ENCODE measurements at places on chromosomes 7 and 10.

GRCh38 chr7:46811529-46811928, 770.4 kb downstream of the TNS3 start:
- DNase-seq = no peak

- DNase-seq = no peak
Observed at GRCh38 chr7:158620839-158621441, 33.3 kb upstream of the PTPRN2 start.

GRCh38 chr7:327233-327931, 37.4 kb downstream of the FOXL3 start:
- no peak for DNase-seq

DNA sequence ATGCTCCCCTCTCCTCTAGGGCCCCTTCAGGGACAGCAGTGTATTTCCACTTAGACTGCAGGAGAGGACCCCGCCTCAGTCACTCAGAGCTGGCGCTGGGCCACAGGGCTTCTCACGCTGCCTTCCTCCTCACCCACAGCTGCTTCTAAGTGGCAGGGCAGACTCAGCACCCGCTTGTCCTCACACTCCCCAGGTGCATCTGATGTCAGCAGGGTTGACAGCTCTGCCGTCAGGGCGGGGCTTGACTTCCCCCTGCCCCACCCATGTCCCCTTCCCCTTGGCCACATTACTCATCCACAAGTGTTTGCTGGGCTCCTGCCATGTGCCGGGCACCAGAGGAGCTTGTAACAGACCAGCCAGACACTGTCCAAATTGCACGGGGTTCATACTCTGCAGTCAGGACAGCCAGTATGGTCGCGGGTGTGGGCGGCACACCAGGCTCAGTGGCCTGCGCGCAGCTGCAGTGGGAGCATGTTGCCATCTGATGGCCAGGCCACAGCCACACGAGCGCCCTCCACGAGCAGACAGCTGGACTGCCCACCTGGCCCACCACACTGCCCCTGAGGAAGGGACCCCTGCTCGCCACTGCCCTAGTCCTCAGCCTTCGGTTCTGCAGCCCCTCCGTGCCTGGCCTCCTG, 29.3 kb upstream of the TTYH3 start:
- DNase-seq = no peak

DNA sequence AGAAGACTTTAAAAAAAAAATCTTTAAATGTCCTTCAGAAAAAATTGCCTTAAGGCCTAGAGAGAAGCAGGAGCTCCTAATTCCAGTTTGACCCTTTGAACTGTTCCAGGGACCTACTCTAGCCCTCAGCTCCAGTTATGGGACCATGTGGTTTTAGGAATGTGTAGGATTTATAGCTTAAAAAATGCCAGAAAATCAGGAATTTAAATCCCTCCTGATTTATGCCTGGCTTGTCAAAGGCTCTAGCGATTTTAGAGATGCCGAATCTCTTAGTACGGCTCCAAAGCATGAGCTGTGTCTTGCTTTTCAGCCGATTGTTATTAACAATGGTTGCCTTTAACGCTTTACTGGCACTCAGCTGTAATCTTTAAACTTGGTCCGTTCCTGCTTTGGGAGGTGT, 130.6 kb upstream of the NPVF start:
- DNase-seq = no peak

DNA sequence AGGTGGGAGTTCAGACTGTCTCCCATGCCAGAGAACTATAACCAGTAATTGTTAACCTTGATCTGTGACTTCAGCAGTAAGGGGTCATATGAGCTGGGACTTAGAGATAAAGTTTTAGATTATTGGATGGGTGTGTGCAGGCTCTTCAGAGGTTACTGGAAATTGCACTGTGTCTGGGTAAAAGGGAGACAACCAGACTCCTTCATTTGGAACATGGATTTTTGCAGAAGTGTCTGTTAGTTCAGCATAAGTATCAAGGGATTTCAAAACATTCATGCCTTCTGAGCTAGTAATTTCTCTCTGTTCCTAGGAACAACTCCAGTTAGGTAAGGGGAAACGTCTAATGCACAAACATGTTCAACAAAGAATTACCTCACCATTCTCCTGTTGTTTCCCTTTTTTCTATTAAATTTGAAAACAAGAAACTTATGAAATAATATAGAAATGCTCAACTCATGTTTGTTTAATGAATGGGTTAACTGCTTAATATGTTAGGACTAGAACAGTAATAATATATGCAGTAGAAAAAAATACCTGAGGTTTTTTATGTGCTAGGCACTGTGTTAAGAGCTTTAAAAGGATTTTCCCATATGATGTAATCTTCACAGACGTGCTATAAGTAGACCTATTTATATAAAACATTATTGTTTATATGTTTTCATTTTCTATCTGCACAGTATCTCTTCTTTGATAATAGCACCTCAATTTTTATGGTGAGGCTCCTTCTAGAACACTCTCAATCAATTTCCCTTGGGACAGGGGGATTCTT, 233.0 kb downstream of the CACNA2D1 start:
- DNase-seq = no peak

DNA sequence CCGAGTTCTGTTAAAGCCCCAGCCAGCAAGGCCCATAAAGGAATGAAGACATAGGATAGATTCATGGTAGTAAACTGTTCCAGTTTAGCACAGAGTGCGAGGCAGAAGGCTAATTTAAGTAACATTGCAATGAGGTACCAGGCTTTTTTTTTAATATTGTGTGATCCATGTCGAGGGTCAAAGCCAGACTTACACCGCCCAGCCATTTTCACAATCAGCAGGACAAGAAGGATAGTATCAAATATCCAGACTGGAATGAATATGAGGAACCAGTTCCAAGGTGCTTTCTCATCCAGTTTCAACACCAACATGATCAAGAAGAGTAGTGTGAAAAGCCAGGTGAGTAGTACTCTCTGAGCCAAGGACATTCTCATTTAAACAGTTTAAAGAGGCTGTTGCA, 4.2 kb downstream of the TMEM60 start:
- DNase-seq = no peak

DNA sequence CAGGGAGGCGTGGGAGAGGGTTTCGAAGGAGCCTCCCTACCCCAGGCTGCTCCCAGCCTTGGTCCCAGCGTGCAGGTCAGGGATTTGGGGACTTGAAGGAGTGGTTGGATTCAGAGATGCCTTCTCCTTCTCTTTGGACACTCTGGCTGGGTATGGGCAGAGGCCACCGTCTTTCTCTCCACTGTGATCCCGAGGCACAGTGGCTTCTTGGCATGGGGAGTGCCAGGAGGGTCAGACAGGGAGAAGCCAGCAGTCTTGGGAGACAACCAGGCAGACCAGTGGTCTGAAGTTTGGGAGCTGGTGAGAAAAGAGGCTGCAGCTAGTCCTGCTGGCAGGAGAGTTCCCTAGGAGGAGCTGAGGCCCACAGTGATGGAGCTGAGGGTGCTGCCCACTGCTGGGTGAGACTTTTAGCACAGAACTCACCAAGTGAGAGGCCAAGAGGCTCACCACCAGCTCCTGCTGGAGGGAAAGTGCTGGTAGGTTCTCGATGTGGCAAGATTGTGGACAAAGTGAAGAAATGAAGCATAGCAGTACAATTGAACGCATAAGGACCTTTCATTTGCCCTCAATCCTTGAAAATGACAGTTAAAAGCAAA, 35.2 kb upstream of the WDFY4 start:
- DNase-seq = no peak

- DNase-seq = no peak
Observed at GRCh38 chr10:114908896-114909295, 29.1 kb upstream of the TRUB1 start.

DNA sequence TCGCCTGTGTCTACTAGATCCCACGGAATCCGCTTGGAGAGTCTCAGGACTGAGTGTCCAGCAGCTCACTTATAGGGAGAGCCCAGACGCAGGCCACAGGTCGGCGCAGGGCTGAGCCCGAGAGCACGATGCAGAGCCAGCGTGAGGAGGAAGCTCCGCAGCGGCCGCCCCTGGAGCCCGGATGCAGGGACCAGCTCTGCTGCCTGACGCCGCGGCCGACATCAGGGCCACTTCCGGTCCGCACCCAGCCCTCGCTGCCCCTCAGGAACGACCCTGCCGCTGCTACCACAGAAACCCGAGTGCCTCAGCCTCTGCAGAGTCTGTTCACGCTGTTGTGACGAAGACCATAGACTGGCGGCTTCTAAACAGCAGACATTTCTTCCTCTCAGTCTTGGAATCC, 275.8 kb upstream of the PPP2R2D start:
- no peak for DNase-seq

GRCh38 chr7:30698481-30698880, 16.2 kb upstream of the CRHR2 start:
- no peak for DNase-seq

- no peak for DNase-seq
Observed at GRCh38 chr10:129958629-129959543, 5.2 kb downstream of the EBF3 start.

DNA sequence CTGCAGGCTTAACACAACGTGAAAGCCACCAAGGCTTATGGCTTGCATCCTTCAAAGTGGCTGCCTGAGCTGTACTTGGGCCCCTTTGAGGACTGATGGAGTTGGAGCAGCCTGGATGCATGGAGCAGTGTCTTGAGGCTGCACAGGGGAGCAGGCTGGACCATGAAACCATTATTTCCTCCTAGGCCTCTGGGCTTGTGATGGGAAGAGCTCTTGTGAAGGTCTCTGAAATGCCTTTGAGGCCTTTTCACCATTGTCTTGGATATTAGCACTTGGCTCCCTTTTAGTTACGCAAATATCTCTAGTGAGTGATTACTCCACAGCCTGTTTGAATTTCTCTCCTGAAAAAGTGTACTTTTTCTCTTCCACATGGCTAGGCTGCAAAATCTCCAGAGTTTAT, 201.2 kb upstream of the NPY start:
- no peak for DNase-seq

DNA sequence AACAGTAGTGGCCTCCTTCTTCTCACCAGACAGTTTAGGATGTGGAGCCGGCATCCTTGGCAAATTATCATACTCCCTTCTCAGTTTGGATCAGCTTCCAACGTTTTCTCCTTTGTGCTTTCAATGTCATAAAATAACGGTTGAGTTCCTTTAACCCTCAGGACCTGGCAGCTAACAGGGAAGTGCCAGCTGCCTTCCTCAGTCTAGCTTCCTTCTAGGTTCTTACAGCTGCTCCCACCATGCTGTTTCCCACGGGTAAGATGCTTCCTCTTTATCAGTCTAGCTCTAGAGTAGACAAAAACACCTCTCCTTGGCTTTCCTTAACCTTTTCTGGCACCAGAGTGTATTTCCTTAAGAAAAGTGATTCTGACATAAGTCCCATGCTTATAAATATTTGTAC, 33.2 kb downstream of the BLVRA start:
- DNase-seq = no peak

DNA sequence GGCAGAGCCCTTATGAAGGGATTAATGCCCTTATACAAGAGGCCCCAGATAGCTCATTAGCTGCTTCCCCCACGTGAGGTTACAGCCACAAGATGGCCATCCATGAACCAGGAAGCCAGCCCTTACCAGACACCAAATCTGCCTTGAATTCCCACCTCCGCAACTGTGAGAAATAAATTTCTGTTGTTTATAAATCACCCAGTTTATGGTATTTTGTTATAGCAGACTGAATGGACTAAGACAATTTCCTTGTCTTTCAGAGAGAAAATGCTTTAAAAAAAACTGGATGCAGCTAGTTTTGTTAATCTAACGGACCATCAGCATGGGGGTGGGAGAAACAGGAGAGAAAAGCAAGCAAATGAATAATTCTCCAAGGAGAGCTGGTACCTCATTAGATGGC, 36.5 kb downstream of the CBX3 start:
- no peak for DNase-seq

- DNase-seq = peak; percentile 13
Observed at GRCh38 chr10:6382081-6382480, 179.3 kb downstream of the PFKFB3 start.

DNA sequence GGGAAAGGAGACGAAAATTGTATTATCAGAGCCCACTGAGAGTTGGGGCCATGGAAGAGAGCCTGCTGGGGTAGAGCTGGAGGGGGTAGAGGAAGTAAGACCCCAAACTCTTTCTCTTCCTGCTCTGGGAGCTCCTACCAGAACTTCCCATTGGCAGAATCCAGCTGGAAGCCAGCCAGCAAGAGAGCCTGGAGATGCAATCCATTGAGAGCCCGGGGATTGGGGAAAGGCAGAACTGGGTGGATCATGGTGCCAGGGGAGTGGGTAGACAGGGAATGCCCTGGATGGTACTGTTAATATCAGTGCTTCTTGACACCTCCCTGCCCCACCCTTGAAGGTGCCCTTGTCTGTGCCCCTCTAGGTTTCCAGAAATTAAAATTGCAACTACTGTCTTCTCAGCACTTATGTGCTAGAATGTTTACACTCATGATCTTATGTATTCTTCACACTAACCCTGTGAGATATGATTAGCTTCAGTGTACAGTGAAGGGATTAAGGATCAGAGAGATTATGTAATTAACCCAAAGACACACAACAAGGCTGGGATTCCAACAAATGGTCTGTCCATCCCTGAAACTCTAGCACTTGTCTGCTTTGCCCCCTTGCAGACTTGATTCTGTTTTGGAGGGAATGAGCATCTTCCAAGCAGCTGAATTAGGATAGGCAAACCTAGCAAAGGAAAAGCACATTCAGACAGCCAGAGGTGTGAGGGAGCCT, 154.1 kb downstream of the C10orf105 start:
- DNase-seq = no peak

- no peak for DNase-seq
Observed at GRCh38 chr10:62113680-62114079, 155.0 kb downstream of the RTKN2 start.

GRCh38 chr10:129440247-129440646, 26.8 kb upstream of the MGMT start:
- no peak for DNase-seq

- DNase-seq = no peak
Observed at GRCh38 chr10:21500578-21500910, 24.9 kb downstream of the SKIDA1 start.

DNA sequence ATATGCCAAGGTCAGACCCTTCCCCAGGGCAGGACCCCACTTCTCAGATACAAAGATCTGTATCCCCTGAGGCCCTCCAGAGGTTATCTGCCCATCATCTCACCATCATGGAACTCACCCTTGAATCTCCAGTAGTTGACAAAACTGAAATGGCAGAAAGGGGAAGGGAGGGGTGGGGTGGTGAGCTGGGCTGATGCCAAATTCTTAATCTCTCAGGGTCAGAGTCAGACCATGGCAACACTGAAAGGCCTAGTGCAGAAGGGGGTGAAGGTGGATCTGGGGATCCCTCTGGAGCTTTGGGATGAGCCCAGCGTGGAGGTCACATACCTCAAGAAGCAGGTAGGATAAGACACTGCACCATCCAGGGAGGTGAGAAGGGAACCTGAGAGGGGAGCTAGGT, 3.1 kb downstream of the CNPY4 start:
- DNase-seq = no peak

DNA sequence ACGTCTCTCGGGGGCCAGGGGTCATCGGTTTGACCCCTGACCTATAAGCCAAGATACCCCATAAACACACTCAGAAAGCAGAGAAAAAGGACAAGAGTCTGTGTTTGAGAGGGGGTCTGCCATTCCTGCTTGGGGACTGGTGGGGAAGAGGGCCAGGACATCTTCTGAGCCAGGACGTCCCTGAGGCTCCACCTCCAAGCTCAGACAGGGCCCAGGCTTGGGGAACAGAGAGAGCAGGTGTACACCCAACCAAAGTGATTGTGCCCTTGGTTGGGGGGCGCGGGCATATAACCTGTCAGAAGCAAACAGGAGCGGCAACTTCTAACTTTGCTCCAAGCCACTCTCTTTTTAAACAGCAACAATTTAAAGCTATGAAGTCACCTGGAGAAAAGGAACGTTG, 33.9 kb upstream of the PPIF start:
- DNase-seq = no peak

- DNase-seq = no peak
Observed at GRCh38 chr10:126838316-126838715, 66.9 kb upstream of the DOCK1 start.

GRCh38 chr7:22001345-22002004, 55.8 kb upstream of the CDCA7L start:
- no peak for DNase-seq

Measured in activated CD4-positive, CD25-positive, alpha-beta regulatory T cell (primary cell).